Activated naive CD4-positive, alpha-beta T cell treated with anti-CD3 and anti-CD28 coated beads, Interleukin-2, amount 50 U/mL, for 16 hours (primary cell): ENCODE measurements at places on chromosomes 13 and 19.

DNA sequence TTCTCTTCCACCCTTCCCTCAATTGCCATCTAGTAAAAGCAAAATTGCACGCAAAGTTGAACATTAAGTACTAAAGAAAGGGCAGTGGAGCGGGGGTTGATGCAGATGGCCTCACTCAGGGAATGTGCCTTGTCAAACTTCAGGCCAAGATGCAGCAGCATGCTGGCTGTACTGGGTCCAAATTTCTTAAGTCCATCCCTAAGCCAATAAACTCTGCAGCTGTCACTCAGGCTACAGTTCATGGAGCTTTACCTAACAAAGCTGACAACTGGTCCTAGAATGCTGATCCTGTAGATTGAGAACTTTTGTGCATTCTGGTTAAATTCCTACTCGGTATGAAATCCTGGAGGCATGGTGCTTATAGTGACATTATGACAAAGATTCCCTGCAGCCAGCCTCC, 88.4 kb downstream of the FOXO1 start:
- DNase-seq, result no peak

- DNase-seq, result no peak
Observed at GRCh38 chr13:102484329-102484728, 82.5 kb upstream of the FGF14 start.

DNA sequence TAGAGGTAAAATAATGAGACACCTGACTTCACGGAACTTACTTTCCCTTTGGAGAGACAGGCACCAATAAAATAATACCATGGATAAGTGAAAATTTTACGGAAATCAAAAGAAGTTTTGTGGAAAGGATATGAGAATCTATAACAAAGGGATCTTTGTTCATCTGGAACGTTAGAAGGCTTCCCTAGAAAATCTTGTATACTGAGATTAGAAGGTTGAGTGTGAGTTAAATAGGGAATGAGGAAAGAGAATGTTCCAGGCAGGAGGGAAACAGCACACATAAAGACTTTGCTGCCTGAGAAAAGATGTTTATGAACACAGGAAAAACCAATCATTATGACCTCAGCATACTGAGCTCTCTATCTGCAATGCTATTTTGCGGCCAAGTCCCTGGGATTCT, 19.6 kb upstream of the RAP2A start:
- no peak for DNase-seq

GRCh38 chr19:58392945-58393724, 2.3 kb upstream of the RNF225 start:
- no peak for DNase-seq

DNA sequence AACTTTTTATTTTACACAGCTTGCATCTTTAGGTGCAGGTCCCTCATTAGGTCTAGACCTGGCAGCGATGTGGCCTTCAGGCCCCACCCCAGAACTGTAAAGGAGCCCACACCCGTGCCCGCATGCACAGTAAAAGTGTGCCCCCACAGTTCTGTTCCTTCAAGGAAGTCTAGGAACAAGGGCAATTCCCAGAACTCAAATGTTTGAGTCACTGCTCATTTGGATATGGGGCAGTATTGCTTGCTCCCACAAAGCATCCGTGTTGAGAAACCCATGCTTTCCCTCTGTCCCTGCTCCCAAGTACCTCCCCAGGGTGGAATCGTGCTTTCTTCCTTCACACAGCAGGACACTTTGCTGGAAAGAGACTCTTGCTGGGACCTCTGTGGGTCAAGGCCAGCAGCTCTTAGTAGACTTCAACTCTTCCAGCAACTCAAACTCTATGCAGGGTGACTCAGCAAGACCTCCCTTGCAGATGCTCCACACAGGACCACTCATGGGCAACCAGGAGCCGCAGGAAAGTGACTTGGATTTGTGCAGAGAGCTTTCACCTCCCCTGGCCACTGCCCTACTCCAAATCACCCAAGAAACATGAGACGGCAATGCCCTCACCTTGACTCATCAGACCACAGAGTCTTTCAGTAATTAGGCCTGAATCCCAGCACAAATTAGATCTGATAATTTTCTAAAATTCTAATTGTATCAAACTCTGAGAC, 12.3 kb downstream of the SLC7A1 start:
- DNase-seq, result no peak

- no peak for DNase-seq
Observed at GRCh38 chr13:38686577-38687245, at the start of gene FREM2. FREM2 (plus strand) TSS chr13:38687077; CDS start chr13:38687345, 268 bp downstream.

GRCh38 chr13:20035130-20035529, 76.6 kb downstream of the ZMYM2 start:
- DNase-seq, result no peak

DNA sequence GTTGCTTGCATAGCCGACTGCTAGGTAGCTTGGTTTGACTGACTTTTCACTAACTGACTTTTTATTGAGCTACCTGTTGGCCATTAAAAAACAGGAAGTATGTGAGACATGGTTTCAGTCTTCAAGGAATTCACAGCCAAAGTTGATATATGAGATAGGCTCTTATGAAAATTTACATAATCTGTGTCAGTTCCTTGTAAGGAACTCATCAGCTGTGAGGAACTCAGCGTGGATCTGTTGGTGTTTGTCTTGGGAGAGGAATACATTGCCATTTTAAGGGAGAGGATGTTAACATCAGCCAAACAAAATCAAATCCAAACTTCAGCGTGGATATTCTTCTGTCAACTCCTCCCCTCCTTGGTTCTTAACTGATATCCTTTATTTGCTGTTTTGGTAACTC, 2.0 kb downstream of the RNF113B start:
- no peak for DNase-seq

DNA sequence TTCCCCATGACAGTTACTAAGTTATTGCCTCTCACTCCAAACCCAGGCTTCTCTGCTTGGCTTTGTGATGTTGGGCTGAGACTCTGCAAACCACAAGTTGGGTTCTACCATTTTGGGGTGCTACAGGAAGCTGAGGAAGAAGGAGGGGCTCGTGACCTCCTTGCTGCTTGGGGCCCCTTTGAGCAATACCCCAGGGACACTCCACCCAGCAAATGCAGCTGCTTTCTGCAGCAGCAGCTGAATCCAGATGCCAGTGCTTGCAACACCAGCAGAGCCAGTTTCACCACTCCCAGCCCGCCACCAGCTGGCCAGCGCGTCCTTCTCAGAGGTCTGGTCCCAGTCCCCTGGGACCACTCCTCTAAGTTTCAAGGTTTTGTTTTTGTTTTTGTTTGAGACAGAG, 22.0 kb upstream of the UBAC2 start:
- DNase-seq, result no peak

DNA sequence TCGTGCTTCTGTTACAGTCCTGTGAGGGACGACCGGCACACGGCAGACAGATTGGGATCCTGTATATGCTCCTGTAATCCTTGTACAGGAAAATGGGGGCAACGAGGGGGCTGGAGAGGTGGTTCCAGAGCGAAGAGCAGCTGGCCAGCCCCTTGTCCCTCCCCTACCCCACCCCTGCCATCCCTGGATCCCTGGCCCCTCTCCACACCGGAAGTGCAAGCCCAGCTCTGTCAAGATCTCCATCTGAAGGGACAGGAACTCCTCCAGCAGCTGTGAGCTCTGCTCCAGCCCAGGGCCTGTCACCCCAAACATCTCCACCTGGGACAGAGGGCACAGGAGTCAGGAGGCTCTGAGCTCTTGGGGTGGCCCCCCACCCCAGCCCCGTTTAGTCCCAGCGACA, 5.5 kb upstream of the CCER2 start:
- no peak for DNase-seq

DNA sequence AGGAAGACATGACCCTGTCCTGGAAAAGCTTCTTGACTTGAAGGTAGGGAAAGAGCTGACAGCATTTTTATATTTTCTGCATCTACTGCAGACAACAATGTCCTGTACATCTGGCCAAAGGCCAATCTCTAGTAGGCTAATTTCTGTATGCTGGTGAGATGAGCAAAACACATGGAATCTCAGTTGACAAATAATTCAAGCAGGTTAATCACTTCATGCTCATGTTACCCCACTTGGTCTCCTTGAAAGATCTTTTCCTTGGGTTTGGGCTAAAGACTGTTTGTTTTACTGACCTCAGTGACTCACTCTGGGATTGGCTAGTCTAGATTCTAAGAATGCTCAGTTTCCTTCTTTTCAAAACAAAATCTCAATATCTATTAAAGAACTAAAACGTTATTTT, 298.8 kb downstream of the LMO7 start:
- no peak for DNase-seq

DNA sequence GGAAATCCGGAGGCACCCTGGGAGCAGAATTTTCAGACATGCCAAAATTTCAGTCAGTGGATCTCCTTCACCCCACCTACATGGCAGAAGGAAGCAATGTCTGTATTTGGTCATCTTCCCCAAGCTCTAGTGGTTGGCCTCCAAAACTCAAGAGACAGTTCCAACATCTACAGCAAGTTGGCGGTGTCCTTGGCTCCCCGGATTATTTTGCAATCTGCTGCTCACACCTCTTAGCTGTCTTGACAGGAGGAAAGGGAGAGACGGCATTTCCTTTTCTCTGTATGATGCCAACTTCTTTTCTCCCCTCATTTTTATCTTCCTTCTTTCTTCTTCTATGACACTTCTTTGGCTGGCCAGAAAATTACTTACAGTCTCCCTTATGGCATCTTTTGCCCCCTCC, 159.9 kb downstream of the SUCLA2 start:
- no peak for DNase-seq

- no peak for DNase-seq
Observed at GRCh38 chr13:22169473-22169872, 498.6 kb downstream of the FGF9 start.

DNA sequence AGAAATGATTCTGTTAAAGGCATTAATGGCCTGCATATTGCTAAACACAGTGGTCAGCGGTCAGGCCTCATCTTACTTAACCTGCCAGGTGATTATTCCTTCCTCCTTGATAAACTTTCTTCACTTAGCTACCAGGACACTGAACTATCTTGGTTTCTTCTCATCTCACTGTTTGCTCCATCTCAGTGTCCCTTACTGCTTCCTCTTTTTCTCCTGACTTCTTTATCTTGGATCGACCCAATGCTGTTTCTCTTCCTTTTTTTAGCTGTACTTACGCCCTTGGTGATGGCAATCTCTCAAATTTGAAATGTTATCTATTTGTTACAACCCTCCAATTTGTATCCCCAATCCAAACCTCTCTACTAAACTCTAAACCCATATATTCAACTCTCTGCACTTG, 7.8 kb upstream of the CLC start:
- no peak for DNase-seq

DNA sequence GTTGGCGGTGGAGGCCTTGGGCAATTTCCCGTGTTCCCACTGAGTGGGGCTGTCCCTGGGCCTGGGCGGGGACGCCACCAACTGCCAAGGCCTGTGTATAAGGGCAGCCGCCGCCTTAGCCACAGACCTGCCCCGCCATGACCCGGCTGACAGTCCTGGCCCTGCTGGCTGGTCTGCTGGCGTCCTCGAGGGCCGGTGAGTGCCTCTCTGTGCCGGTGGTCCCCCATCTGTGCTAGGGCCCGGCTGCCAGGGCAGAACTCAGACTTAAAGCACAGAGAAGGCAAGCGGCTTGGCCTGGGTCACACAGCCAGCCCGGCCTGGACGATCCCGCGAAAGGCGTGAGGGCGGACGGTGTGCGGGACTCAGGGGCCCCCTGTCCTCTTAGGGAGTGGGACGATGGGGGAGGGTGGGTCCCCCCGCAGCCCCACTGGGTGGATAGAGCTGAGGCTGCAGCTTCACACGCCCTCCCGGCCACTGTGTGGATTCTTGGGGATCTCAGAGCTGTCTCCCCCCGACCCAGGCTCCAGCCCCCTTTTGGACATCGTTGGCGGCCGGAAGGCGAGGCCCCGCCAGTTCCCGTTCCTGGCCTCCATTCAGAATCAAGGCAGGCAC, at the start of gene AZU1:
Gene AZU1, plus strand, starts transcription at position 128 of the 612 bp plus-strand sequence. Its CDS starts 10 bp downstream, at position 138.
- no peak for DNase-seq

GRCh38 chr13:40409278-40409677, 257.2 kb downstream of the FOXO1 start:
- DNase-seq, result no peak

GRCh38 chr19:17404015-17404414, 1.4 kb downstream of the BST2 start:
- no peak for DNase-seq
